ENCODE measurements at places on chromosomes 1 and 21.

DNA sequence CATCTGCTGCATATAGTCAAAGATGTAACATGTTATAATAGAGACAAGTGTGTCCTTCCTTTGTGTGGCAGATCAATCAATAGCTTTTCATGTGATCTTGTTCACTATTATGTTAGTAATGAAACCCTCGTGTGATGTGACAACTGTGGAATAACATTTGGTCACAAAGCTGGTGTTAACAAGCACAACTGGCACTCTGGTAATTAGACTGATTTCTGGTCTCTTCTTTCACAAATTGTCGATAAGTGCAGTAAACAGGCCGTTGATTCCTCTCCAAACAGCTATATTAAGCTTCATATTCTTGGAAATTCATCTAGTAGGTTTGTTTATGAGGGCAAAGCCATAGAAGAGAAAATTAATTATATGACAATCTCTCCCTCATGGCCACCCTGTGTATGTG lies 616.7 kb upstream of the PTBP2 start:
- DNase-seq: no peak

DNA sequence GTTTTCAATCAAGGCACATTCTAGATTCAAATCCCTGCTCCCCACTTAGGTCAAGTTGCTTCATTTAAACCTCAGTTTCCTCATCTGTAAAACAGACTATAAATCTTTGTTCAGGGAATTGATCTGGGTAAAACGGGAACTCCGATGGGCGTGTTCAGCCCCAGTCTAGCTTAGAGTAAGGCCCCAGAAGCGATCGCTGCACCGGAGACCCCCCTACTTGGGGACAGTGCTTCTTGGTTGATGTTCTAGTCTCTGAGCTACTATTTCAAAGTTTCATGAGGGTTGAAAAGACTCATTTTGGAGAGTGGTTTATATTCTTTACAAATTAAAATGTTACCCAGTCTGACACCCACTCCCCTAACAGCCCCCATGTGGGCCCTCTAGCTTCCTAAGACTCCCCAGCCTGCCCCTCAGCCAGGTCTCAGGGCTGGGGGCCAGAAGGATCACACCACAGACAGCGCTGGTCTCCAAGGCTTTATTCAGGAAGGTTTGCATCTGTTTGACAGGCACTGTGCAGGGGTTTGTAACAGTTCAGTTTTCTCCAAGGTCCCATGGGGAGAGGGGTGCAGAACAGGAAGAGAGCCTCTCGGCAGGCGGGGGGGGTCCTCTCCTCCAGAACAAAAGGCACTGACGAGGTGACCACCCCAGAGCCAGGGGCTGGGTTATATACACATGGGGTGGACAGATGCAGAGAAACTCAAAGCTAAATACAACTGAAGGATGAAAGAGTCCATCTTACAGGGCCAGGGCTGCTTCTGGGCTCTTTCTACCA lies 82.9 kb downstream of the STUM start:
- no peak for DNase-seq

DNA sequence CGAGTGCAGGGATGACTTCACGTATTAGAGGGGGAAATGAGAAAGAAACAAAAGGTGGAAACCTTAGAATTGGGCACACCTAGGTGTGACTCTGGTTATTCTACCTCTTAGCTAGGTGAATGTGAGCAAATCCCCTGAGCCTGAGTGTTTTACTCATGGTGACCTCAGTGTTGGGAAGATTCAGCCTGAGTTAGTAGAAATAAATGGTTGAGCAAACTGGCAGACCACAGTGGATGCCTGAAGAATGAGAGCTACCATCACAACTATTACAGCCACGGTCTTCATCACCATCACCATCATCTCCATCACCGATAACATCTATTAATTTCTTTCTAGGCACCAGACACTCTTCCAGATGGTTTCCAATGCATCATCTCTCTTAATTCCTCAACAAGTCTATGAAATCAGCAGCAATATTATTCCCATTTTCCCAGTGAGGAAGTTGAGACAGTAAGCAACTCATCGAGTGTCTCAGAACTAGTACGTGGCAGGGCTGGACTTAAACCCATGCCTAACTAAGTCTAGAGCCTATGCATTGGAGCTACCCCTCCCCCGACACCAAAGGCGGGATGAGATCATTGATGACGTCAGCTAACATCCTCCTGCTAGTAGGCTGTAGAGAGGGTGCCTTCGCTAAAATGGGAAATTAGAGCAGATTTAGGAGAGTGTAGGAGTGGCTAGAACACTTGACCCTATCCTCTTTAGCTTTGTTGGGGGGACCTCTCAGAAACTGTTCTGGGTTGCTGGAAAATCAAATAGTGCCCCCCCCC lies 7.9 kb upstream of the KAZN start:
- DNase-seq: no peak

GRCh38 chr1:7346600-7347570 lies 424.2 kb upstream of the VAMP3 start:
- no peak for DNase-seq

- DNase-seq: no peak
These were observed 237.9 kb upstream of the PBX1 start for GRCh38 chr1:164320790-164321731.

DNA sequence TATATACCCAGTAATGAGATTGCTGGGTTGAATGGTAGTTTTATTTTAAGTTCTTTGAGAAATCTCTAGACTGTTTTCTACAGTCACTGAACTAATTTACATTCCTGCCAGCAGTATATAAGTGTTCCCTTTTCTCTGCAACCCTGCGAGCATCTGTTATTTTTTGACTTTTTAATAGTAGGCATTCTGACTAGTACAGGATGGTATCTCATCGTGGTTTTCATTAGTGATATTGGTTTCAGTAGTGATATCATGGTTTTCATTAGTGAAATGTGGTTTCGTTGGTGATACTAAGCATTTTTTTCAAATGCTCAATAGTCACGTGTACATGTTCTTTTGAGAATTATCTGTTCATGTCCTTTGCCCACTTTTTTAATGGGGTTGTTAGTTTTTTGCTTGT lies 316.8 kb downstream of the PTBP2 start:
- DNase-seq: no peak

DNA sequence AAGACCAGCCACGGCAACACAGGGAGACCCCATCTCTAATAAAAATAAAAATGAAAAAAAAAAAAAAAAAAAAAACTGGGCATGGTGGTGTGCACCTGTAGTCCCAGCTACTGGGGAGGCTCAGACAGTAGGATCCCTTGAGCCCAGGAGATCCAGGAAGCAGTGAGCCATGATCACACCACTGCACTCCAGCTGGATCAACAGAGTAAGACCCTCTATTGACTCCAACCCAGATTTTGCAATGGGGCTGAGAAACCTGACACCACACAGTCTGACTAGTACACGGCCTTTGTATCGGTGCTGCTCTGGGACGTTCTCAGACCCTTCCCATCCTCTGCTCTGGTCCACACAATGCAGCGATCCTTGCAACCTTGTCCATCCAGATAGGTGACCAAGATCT lies 31.8 kb downstream of the SPATA21 start:
- no peak for DNase-seq

DNA sequence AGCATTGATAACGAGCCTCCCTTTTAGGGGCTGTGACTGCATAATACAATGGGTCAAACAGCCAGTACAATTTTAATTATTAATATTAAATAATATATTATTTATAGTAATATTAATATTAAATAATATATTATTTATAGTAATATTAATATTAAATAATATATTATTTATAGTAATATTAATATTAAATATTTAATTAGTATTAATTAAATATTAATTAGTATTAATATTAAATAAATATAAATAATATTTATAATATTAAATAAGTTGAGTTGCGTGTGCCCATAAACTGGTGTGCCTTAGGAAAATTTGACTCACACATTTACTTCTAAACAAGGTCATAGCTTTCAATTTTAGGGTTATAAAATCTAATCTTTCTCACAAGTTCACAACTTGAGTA lies 509.3 kb upstream of the RGS18 start:
- DNase-seq: no peak

DNA sequence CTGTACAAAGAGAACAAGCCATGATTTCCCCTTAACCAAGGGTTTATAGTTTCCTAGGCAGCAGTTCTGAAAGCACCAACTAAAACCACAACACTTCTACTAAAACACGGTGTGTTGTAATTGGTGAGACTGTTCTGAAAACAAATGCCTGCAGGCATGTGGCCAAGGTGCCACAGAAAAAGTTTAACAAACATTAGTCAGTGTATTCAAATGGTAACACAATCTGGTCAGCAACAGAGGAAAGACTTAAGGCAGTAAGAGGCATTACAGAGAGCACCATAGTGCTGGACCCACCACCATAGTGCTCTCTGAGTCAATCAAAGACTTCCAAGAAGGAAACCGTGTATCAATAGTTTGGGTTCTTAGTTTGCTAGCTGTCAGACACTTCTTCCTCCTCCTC lies 16.7 kb downstream of the SNIP1 start:
- no peak for DNase-seq

All from stimulated activated CD8-positive, alpha-beta memory T cell treated with anti-CD3 and anti-CD28 coated beads, Interleukin-4, amount 100 ng/mL, for 4 hours (primary cell).